Islet precursor cell (in vitro differentiated cells): ENCODE measurements at places on chromosomes 2 and 18.

GRCh38 chr2:76159042-76159648 lies 448.4 kb upstream of the GCFC2 start:
- no peak for DNase-seq

- DNase-seq = peak; percentile 11
Measured at GRCh38 chr18:58766946-58767345, 95.7 kb downstream of the MALT1 start.

- DNase-seq = no peak
Measured at GRCh38 chr2:5316001-5316490, 376.1 kb upstream of the SOX11 start.

GRCh38 chr2:162581959-162582798 lies 238.2 kb downstream of the GCA start:
- DNase-seq = peak; percentile 84

GRCh38 chr2:32484937-32485336 lies 128.1 kb downstream of the BIRC6 start:
- DNase-seq = no peak

- peak; percentile 92 for DNase-seq
Measured at GRCh38 chr2:160207804-160208654, 8.0 kb upstream of the ITGB6 start.

DNA sequence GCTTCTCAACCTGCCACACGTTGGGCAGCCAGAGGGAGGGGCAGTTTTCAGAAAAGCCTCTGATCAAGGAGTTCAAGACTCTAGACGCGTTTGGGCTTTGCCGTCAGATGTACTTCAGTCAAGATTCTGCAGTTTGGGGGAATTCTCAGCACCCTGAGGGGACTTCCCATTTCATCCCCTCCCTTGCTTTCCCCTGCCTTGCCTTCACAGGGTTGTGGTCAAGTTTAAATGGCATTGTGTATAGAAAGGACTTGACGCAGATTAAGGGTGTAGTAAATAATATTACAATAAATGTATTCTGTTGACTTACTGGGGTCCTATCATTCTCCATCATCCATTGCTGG lies 198.3 kb upstream of the NABP1 start:
- DNase-seq = no peak

- peak; percentile 86 for DNase-seq
Measured at GRCh38 chr2:8574196-8575037, 107.4 kb upstream of the ID2 start.

DNA sequence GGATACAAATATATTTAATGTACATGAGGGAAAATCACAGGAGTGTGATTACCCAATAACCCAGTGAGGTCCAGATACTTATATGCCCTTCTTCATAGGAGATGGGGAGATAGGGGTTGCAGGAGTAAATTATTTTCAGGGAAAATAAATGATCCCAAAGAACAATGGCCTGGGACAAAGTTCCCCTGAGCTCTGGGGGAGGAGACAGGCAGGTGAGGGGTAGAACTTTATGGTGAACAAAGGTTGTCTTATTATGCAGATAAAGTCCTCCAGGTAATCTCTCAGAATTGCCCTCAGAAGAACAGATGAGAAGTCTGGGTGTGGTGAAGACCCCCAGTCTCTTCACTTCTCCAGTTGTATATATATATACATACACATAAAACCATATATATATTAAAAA lies 22.1 kb upstream of the RMDN2 start:
- DNase-seq = no peak

- no peak for DNase-seq
Measured at GRCh38 chr2:13005048-13005447, 288.3 kb downstream of the TRIB2 start.

GRCh38 chr18:70256184-70256583 lies 32.7 kb upstream of the SOCS6 start:
- no peak for DNase-seq

- DNase-seq = no peak
Measured at GRCh38 chr2:221924576-221924975, 352.5 kb upstream of the EPHA4 start.

DNA sequence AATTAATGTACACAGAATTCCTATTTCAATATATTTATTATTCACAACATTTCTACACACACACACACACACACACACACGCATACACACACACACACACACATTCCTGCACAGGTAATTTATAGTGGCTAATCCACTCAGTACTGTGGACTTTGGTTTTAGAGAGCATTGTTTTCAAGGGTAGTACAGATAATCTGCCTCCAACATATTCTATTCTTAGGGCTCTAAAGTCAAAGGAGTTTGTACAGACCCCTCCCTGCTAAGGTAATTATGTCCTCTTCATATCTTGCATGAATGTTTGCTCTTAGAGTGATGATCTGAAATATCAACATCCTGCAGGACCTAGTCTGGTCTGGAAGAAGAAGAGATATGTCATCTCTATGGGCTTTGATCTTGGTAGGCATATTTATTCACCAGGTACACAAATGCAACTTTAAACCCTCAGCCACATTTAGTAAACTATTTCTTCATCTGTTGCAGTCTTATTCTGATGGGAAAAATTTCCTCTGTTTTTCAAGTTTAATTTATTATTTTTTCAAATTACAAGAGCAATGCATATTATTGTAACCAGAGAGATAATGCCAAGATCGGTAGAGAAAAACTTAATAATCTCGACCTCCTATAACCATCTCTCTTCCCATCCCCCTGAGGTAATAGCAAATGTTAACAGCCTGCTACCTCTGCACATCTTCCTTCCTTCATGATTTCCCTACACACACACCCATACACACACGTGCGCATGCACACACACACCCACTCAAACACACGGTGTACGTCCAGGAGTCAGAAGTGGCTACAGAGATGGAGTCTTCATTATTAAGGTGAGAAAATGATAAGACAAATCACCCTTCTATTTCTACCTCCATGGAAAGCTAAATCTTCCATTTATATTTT lies 18.3 kb upstream of the POLE4 start:
- no peak for DNase-seq

- peak; percentile 84 for DNase-seq
Measured at GRCh38 chr18:50158866-50159653, 35.9 kb downstream of the MYO5B start.

- no peak for DNase-seq
Measured at GRCh38 chr18:46764586-46764985, 7.7 kb upstream of the ST8SIA5 start.

DNA sequence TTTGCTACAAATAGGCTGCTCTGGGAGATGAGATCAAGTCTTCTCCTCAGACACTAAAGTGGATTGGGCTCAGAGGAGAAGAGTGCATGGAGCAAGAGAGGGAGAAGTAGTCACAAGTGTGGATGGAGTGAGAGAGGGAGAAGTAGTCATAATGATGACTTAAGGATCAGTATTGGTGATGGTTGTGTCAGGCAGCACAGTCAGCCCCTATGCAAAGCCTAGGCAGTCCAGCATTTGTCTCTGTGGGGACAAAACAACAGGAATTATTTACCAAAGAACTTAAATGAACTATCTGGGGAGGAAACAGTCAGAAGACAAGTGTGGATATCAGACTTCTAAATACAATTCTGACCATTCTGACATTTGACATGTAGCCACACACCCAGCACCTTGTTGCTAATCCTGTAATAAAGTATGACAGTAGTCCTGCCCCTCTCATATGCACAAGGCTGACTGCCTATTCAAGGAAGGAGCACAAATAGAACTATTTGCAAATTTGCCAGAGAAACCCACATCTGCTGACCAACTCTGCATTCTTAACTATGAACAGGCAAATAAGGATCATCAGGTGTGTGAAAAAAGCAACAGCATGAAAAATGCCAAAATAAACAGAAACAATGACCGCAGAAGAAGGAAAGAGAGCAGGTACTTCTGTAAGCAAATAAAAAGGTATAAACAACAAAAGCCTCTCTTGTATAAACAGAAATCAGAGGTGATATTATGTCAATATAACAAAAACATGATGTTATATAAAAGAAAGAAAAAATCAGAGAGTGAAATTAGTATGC lies 1597.9 kb upstream of the ACVR2A start:
- DNase-seq = no peak

DNA sequence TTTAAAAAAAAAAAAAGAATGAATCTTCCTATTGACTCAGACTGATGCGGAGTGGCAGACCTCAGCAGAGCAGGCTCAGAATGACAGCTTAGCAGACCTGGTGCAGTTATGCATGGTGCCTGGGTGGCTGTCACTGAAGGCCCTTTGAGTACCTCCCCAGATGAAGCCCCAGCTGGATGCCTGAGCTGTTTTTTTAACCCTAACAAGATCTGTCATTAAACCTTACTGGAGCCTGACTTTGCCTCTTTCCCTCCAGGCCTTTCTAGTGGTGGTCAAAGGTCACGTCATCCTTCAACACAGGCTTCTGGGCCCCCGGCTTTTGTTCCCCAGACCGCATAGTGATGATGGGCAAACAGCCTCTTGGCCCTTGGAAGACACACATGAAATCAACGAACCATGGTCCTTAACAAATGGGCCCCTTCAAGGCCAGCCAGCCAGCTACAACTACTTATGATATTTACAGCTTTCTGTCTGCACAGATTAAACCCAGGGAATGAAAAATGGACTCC lies 138.3 kb upstream of the CYP1B1 start:
- DNase-seq = peak; percentile 75

DNA sequence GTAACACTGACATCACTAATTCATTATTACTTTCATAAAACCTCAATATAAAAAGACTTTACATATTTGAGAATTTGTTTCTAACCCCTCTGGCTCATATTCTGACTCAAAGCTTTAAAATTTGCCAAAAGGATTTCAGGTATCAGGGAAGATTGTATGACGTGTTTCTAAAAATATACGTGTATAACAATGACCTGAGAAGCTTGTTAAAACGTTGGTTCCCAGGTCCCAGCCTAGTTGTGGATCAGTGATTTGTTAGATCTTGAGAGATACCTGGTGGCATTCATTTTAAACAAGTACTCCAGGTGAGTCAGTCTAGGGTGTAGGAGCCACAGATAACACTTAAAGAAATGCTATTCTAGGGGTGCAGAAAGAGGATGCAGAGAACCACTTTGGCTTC lies 1096.8 kb upstream of the NXPH2 start:
- DNase-seq = no peak

DNA sequence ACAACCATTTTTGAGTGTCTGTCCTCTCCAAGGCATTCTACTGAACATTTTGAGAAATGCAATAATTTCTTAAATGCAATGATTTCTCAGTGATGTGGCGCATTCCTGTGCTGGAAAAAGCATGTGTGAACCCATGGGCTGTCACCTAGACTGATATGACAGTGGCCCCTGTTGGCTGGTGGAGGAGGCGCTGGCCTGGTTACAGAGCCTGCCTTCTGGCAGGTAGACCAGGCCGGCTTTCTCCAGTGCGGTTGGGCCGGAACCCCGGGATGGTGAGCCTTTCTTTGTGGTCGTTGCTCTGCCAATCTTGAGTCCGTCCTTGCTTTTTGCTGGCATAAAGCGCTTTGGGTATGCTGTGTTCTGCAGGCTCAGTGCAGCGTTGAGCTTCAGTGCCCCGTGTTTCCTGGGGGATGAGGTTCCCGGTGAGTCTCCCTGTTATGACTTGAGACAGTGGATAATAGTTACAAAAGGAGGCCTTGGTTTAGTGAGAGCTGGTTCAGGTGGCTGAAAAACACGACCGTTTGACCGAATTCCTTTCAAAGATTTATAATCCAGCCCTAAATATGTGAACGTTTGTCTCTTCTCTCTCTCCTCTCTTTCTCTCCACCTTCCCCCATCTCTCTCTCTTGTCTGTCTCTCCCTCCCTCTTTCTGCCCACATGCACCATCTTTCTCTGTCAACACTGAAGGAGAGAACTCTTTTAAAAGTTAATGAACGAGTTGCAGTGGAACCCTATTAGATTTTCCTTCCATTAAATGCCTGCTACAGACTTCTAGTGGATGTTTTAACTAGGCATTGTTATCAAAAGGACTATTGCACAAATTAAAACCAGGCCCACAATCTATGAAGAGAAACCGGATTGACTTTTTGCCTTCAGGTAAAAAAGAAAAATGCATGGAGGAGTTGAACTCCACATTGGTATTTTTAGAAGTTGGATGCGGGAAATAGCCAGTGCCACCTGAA lies 34.0 kb downstream of the TSHZ1 start:
- peak; percentile 64 for DNase-seq

DNA sequence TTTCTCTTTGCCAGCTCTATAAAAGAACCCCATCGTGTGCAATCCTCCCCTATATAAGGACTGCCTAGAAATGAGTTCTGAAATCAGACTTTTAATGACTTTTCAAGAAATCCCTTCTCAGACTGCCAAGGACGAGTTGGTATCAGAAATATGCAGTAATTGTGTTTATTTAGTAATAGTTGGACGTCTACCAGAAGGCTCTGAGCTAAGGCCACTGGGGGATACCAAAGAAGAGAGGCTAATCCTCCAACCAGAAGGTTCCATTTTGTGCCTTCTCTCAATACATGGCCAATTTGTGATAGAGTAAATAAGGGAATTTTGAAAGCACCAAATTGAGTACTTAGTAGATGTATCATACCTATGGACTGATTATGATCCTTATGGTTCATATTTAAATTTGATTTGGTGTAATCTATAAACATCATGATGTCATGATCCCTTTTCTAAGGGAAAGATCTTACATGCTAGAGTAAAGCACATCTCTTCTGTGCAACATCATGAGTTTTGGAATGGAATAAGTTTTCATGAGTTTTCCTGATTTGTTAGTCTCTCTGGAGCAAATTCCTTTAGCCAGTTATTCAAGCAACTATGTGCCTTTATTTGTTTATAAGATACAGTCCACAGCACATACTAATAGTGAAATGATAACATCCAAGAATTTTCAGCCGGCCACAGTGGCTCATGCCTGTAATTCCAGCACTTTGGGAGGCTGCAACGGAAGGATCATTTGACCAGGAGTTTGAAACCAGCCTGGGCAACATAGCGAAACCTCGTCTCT lies 82.2 kb upstream of the LTBP1 start:
- DNase-seq = no peak

GRCh38 chr2:231177156-231178025 lies 21.0 kb upstream of the ARMC9 start:
- DNase-seq = no peak
